SJCRH30 (cell line): ENCODE measurements at places on chromosomes 1 and 21. TPM values are rescaled to one million over a fixed set of nuclear protein-coding genes. Genes with fewer than 3 reads are reported as not detected.

LCE1B gene
- not detected in 2 replicates for total RNA-seq

MANEAL gene
- total RNA-seq: 32.3 and 36.5 TPM in 2 replicates

CBR1 gene
- total RNA-seq: not detected in 2 replicates

SPATA1 gene
- 0.97 TPM in 1 of 2 replicates, not detected in the other for total RNA-seq

S100A2 gene
- total RNA-seq: 3.2 and 5.5 TPM in 2 replicates

TFF2 gene
- total RNA-seq: not detected in 2 replicates

TTC39A gene
- 0.14 and 0.73 TPM in 2 replicates for total RNA-seq

GPR3 gene
- total RNA-seq: 8.3 TPM in 2 replicates

CGN gene
- total RNA-seq: 1.2 TPM in 2 replicates

KRTAP12-2 gene
- not detected in 2 replicates for total RNA-seq

DNA sequence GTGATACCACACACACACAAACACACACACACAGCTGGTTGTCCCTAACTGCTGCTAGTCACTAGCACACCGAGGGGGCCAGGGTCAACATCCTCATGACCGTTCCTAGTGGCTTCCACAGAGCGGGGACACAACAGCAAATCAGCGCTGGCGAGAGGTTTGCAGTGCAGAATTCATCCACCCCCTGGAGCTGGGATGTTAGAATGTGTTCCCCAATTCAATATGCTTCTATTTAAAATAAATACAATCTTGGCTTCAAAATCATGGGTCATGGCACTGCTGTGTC is 16.2 kb upstream of the C2CD2 start:
- DNase-seq: no peak

DNA sequence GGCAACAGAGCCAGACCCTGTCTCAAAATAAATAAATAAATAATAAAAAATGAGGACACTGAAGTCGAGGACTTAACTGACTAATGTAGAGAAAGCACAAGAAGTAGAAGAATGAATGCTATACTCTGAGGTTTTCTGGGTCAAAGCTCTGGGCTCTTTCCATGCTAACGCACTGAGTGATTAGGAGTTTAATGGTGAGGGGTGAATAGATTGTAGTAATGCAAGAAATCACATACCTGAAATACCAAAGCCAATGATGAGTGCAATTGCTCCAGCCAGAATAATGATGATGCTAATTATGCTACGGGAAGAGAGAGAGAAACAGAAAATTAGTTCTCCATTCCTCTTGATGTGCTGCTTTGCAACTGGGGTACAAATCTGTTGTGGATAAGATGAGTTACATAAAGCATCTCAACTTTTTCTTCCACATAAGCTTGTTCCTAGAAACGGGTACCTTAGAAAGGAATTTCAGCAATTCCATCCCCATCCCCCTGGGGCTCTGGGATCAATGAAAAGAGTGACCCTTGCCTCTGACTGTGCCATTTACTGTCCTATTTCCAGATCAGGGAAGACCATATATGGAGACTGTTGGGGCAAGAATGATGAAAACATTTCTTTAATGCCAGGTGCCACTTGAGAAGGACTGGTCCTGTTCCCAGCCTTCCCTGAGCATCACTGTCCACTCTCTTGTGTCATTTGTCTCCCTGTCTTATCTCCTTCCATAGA is 40.7 kb downstream of the VTCN1 start:
- DNase-seq: no peak

- no peak for DNase-seq
These were observed 73.6 kb downstream of the C1orf94 start for GRCh38 chr1:34250342-34250741.

GRCh38 chr1:41322835-41323234 is 38.4 kb upstream of the FOXO6 start:
- DNase-seq: peak; percentile 78

DNA sequence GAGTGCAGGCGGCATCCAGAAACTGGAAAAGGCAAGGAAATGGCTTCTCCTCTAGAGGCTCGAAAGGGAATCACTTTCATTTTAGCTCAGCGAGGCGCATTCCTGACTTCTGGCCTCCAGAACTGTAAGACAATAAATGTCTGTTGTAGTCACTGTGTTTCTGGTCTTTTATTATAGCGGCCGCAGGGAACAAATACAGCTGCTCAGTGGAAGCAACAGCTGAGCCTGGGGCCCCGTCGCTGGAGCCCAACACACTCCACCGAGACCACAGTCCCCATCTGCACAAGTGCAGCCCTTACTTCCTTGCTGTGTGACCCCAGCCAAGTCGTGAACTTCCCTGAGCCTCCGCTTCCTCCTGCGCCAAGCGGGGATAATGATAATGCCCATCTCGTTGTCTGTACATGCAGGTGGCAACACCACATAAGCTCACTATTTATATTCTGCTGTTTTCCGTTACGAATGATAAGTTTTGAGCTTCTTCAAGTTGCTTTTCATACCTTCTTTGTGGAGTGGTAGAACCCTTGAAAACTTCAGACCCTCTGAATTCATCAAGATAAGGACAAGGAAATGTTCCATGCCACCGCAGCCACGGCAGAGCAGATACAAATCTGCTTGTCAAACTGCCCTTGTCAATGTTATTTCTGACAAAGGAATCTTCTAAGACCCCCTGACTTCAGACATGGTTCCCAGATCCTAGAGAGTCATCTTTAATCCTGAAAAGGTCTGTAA is 3.2 kb upstream of the LAPTM5 start:
- peak; percentile 95 for DNase-seq

DNA sequence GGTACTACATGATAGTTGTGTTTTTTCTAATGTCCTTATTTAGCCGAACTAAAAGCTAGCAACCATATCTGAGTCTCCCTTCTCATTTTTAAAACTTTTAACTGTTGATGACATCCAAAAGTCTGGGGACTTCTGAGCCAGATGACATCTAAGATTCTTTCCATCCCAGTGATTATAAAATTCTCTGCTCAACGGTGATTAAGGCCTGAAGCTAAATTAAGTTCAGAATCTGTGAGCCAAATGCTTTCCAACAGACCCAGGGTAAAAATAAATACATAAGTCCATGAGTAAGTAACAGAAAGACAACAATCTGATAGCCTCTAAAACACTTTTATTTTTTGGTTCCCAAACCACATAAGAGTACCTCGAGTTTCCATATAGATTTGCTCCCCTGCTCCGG is 13.1 kb upstream of the PTP4A2 start:
- DNase-seq: no peak

DNA sequence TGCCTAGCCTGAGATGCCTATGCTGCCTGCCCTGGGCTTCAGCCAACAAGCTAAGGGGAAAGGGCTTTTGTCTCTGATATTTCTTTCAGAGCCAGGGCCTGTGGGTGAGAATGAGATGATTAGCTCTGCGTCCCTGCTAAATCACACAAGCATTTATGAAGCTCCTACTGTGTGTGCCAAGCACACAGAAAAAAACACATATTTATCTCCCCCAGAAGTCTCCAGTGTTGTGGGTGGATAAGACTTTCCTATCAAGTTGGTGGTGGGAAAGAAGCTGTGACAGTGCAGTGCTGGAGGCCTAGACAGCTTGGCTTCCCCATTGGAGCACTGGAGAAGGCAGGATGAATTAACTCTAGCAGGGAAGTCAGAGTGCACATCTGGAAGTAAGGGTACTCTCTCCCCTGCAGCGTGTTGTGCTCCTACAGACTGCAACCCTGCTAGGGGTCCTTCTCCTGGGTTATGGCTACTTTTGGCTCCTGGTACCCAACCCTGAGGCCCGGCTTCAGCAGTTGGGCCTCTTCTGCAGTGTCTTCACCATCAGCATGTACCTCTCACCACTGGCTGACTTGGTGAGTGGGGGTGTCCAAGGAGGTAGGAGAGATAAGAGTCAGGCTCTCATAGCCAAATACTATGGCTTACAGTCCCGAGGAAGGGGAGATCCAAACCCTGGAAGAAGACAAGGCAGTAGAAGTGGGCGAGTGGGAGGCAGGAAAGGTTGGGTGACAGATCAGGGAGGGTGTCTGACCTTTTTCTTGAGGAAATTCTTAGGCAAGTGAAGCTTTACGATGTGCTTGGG is 1.7 kb downstream of the SLC50A1 start:
- DNase-seq: no peak

GRCh38 chr1:177561436-177561835 is 390.7 kb downstream of the BRINP2 start:
- DNase-seq: no peak

DNA sequence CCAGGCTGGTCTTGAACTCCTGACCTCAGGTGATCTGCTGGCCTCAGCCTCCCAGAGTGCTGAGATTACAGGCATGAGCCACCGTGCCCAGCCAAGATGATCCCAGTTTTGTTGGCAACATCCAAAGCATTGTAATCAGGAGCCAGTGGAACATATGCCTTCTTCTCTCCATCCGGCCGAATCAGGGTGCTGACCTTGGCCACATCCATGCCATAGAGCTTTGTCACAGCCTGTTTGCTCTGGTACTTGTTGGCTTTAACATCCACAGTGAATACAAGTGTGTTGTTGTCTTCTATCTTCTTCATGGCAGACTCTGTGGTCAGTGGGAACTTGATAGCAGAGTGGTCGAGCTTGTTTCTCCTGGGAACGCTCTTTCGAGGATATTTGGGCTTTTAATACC is 17.1 kb downstream of the TNFRSF8 start:
- DNase-seq: no peak

DNA sequence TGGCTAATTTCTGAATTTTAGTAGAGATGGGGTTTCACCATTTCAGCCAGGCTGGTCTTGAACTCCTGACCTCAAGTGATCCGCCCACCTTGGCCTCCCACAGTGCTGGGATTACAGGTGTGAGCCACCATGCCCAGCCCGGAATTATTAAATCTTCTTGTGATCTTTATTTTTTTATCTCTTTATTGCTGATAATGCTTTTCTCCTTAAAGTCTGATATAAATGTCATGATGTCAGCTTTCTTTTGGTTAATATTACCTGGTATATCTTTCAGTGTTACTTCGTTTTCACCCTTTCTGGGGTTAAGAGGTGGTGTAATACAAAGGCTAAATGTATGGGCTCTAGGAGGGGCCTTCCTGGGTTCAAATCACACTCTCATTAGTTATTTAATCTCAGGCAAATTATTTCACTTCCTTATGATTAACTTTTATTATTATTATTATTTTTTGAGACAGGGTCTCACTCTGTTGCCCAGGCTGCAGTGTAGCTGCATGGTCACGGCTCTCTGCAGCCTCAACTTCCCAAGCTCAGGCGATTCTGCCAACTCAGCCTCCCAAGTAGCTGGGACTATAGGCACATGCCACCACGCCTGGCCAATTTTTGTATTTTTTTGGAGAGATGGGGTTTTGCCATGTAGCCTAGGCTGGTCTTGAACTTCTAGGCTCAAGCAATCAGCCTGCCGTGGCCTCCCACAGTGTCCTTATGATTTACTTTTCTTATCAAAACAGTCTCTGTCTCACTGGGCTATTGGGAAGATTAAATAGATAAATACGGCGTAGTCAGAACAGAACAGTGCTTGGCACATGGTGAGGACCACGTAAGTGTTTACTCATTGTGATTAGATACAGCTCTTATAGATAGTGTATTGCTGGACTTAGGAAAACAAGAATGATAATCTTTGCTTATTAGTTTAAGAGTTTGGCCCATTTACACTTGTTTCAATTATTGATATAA is 216.5 kb downstream of the URB2 start:
- no peak for DNase-seq

GRCh38 chr1:202964791-202965410 is 2.2 kb downstream of the CYB5R1 start:
- peak; percentile 99 for DNase-seq

DNA sequence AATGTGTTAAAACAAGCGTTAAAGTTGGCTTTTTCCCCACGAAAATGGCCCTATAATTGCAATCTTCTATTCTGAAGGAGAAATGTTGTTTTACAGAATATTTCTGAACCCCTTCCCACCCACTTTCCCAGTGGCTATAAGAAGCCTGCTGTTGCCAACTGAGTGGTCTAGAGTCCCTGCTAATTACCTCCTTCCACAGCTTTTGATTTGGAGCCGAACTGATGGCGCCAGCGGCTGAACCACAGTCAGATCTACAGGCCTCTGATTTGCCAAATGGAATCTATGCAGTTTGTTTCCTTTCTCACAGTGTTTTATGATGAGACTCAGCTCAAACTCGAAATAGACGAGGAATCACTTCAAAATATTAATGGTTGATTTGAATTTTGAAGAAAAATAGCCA is 76.0 kb upstream of the C1orf105 start:
- DNase-seq: no peak

DNA sequence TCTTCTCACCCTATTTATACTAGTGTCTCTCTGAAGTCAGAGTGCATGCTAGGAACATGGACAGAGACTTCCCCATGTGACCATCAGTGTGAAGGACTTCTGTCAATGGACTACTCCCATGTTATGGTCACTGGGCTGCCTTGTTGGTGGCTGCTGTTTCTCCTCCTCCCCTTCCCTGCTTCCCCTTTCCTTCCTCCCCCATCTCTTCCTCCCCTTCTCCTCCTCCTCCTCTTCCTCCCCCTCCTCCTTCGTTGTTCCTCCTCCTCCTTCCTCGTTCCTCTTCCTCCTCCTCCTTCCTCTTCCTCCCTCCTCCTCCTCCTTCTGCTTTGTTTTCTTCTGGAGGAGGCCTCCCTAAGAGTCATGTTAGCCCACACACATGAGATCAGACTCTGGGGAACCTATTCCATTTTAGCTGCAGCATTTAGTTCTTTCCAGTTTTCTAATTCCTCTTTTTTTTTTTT is 35.8 kb downstream of the IER5 start:
- DNase-seq: no peak

DNA sequence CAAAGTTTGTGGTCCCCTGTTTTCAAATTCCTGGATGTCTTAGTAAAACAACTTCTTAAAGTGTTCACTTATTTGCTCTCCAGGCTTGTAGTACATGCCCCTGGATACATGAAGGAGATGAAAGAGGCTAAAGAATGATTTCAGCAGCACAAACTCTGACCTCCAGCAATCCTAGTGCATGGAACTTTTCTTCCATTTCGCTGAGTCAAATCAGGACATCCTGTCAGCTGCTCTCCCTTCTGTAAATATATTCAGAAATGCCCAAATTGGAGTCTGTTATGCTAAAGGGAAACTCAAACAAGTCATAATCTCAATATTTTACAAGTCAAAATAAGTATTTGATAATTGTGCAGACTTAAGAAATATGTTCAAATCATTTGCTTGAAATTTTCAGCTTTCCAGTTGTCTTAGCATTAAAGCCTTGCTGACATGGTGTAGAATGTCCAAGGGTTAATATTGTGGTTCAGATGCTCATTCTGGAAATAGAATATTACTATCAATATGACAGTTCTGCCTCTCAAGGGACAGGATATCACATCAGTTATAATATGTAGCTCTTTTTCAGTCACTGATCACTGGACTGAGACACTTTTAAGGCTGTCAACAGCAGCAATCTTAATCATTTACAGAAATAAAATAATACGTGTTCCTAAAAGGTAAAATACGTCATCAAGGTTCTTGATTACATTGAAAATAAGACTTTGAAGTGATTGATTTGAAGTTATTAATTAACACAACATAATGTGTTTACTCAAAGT is 1157.3 kb downstream of the PLA2G4A start:
- peak; percentile 2 for DNase-seq

GRCh38 chr1:167763525-167764220 is 41.9 kb downstream of the MPZL1 start:
- no peak for DNase-seq

- DNase-seq: peak; percentile 71
These were observed 47.6 kb downstream of the ARHGEF16 start for GRCh38 chr1:3501856-3502640.

- no peak for DNase-seq
These were observed 7.8 kb upstream of the LAD1 start for GRCh38 chr1:201406831-201407406.
